Smooth muscle cell of the coronary artery (primary cell): ENCODE measurements at places on chromosomes 6 and 20. TPM values are rescaled to one million over a fixed set of nuclear protein-coding genes. Genes with fewer than 3 reads are reported as not detected.

NNAT gene
- total RNA-seq: 0.23 TPM in 1 of 2 replicates, not detected in the other

GNAS-AS1 gene
- total RNA-seq: 0.35 and 1.1 TPM in 2 replicates

MYCT1 gene
- total RNA-seq: 0.47 and 9.5 TPM in 2 replicates

OR2H2 gene
- total RNA-seq: not detected in 2 replicates

VARS2 gene
- 12.3 and 15.7 TPM in 2 replicates for total RNA-seq

ZC2HC1B gene
- not detected in 2 replicates for total RNA-seq

TUBB2B gene
- total RNA-seq: 4.1 and 6.3 TPM in 2 replicates

RSPH9 gene
- total RNA-seq: 0.45 and 0.94 TPM in 2 replicates

DEFB119 gene
- total RNA-seq: not detected in 2 replicates
